ENCODE measurements at places on chromosomes 1 and 21.

- no peak for DNase-seq
Observed at GRCh38 chr1:17636612-17637011, 97.1 kb downstream of the ARHGEF10L start.

DNA sequence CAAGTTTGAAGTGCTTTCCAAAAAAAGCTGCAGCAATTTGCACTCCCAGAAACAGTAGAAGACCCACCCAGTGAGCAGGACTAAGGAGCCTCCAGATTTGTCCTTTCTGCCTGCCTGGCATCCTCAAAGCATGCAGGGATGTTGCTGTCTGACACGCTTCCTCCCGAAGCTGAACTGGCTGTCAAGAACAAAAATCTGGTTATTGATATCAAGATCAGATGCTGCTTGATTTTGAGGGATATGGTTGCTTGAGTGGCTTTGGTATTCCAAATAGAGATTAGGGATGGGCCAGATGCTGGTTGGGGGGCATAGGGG, 143.3 kb downstream of the MRPS6 start:
- no peak for DNase-seq

DNA sequence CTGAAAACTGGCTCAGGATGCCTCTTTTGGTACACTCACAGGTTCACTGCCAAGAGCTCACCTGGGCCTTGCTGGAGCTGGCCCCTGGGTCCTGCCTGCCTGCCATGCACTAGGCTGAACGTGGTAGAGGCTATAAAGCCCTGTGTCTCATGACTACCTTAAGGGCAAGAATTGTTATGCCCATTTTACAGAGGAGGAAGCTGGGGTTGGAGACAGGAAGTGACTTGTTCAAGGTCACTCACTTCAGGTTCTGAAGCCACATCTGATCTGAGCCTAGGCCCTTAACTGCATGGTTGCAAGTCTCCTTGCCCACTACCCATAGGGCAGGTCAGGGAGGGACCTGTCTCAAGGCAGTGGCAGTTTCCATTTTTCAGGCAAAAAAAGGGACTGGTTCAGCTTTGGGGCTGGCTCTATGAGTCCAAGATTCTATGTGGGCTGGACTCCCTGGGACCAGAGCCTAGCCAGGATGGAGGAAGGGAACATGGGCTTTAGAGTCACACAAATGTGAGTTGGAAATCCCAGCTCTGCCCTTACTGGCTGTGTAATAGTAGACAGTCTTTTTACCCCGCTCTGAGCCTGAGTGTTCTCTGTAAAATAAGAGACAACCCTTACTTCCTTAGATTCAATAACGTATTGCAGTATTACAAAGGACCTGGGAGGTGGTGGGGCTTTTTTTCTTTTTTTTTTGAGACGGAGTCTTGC, 7.8 kb downstream of the STK40 start:
- DNase-seq = no peak

GRCh38 chr1:19770436-19771190, 29.1 kb downstream of the TMCO4 start:
- DNase-seq = no peak

DNA sequence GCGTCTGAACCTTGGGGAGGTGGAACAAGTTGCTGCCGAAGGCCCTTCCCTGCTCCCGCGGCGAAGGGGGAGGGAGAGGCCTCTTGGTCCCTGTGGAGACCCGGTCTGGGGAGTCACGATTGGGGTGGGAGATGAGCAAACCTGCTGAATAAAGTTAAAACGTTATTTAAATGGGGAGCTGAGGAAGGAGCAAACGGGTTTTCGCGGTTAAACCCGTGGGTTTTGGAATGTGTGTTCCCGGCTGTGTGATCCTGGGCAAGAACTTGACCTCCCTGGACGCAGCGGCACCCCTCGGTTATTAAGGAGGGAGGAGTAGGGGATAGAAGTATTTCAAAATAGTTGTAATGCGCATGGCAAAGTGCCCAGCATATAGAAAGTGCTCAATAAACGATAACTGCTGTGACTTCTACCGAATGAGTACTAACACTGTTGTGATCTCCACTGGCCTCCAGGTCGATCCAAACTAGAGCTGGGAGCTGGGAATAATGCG, 3.4 kb downstream of the FAM110D start:
- DNase-seq = no peak

DNA sequence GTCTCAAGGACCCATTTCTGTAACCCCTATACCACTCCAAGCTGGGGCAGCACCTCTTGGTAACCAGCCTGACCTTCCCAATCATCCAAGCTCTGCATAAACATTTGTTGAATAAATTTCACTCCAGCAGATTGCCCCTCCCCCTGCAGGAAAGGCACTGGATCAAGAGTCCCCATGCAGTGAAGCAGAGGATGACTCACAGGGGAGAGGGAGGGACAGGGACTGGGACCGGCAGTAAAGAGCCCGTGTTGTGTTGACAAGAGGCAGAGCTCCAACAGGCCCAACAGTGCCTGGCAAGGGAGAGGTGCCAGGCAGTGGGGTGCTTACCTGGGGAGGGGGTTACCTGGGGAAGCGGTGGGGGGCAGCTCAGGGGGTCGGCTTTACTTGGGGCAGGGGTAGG, 32.3 kb downstream of the SLC9A1 start:
- DNase-seq = peak; percentile 27

DNA sequence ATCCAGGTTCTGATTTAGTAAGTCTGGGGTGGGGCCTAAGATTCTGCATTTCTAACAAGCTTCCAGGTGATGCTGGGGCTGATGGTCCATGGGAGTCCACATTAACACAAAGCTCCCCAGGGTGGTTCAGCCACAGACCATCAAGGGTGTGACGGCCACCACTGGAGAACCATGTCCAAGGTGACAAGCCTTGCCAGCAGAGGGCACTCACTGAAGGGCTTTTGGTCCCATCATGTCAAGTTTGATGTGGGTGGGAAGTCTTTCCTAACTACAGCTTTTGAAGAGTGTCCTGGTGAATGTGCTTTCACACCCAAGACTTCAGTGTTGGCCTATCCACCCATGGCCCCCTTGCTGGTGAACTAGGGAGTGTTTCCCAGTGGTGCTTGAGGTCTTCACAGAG, 67.1 kb downstream of the UBE2T start:
- DNase-seq = no peak

- DNase-seq = no peak
Observed at GRCh38 chr1:79323239-79324025, 316.9 kb upstream of the ADGRL4 start.

- DNase-seq = no peak
Observed at GRCh38 chr1:97816927-97817326, 103.9 kb downstream of the DPYD start.
